ENCODE measurements at places on chromosomes 5 and 9.

DNA sequence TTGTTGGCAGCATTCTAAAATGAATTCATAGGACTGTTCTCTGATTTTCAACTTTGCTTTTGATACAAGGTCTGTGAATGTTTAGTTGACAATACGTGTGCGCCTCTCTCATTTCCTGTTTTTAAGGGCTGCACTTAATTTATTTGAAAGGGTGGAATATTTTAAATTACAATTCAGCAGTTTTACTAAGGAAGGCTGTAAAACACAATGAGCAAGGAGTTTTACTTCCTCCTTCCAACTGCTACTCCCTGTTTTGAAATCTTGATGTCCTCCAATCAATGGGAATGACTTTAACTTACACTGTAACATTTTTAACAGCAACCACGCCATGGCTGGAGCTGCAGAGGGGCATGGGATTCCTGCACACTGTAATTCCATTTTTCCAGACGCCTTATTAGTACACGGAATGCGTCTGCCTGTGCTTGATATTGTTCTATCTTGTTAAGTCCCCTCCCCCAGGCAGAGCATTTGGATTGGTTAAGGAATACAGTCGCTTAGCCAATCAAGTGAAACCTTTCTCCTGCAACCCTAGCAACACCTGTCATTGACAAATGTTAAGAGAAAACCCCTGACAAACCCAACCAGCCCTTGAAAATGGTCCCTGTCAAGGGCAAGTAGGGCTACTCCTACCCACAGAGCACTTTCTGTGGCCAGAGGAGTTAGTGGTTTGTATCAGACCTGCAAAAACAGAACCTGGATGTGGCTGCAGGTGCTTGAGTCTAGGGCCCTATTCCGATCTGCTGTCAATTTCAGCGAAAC, 12.5 kb upstream of the ZSWIM6 start:
- DNase-seq: peak; percentile 71

DNA sequence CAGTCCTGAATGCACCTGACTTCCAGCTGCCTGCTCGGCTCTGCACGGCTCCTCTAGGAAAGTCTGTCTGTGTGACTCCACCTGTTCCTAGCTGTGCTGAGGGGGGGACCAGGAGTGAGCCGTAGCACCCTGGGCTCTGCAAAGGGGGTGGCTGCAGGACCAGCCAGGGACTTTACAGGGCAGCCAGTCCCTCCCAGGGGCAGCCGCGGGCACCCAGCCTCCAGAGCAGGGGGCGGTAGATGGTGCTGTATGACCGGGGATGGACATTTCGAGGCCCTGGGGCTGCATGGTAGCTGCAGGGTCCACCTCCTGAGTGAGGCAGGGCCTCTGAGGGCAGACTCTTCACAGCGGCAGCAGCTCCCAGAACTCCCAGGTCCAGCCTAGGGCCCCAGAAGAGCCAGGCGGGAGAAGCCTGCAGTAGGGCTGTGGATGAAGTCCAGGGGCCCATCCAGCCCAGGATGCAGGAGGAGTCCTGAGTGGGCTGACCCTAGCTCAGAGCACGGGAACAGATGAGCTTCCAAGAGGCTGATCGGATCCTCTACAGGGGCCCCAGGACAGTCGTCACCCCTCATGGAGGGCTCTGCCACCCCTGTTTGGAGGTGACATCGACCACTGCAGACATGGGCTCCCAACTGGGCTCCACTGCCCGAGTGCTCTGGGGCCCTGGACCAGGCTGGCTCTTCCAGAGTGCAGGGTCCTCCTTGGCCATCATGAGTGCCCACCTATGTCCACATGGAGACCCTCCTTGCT, 105.4 kb downstream of the ZNF354C start:
- DNase-seq: no peak

DNA sequence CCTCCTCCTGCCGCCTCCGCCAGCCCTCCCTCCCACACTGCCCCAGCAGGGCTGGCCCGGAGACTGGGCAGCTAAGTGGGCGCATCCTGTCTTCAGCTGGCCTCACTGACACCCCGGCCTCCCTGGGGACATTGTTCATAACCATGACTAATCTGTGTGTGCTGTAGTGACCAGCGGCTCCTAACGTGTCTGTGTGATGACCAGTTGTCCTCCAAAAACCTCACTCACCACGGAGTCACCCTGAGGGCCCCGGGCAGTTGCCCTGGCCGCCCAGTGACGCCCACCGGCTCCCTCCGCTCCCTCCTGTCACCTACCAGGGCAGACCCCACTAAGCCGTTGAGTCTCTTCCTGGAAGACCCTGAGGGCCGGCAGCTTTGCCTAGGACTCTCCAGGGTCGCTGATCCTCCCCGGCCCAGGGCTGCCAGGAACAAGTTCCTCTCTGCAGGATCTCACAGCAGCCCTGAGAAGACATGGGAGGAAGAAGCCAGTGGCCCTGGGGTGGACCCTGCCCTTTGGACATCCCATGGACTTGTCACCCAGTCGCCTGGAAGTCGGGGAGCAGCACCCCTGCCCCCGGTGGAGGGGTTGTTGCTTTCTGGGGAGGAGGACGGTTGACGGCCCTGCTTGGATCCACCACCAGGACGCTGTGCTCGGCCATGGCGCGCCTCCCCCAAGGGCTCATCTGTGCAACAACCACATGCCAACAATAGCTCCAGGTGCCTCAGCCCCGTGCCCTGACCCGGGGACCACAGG, 110.2 kb upstream of the LMX1B start:
- no peak for DNase-seq

DNA sequence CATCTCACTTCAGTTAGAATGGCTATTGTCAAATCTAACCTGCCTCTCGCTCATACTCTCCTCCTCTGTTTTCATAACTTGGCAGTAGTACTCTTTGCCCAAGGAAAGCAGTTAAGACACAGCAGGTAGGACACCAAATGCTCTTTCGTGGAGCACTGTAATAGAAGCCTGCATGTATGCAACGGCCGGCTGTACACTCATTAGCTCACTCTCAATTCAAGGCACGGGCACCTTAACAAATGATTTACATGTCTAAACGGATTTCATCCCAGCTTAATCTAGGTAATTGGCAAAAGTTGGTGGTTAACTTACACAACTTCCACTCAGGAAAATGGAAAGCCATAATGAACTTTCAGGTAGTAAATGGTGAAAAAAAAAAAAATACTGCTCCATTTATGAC, 14.9 kb downstream of the DEPDC1B start:
- no peak for DNase-seq

DNA sequence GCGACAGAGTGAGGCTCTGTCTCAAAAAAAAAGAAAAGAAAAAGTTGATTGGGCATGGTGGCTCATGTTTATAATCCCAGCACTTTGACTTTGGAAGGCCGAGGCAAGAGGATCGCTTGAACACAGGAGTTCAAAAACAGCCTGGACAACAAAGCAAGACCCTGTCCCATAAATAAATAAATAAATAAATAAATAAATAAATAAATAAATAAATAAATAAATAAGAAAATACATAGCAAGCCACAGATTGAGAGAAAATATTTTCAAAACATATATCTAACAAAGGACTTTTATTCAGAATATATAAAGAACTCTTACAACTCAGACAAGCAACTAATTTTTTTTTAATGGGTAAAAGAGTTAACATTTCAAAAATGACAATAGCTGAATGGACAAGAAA, 71.2 kb downstream of the PLPP1 start:
- no peak for DNase-seq

- DNase-seq: no peak
These were observed 15.0 kb downstream of the HMMR start for GRCh38 chr5:163475411-163475810.

All from iris pigment epithelial cell (primary cell).